ENCODE measurements at places on chromosomes 2 and 18.

- DNase-seq = no peak
These were observed 32.4 kb upstream of the SLC3A1 start for GRCh38 chr2:44242904-44243303.

DNA sequence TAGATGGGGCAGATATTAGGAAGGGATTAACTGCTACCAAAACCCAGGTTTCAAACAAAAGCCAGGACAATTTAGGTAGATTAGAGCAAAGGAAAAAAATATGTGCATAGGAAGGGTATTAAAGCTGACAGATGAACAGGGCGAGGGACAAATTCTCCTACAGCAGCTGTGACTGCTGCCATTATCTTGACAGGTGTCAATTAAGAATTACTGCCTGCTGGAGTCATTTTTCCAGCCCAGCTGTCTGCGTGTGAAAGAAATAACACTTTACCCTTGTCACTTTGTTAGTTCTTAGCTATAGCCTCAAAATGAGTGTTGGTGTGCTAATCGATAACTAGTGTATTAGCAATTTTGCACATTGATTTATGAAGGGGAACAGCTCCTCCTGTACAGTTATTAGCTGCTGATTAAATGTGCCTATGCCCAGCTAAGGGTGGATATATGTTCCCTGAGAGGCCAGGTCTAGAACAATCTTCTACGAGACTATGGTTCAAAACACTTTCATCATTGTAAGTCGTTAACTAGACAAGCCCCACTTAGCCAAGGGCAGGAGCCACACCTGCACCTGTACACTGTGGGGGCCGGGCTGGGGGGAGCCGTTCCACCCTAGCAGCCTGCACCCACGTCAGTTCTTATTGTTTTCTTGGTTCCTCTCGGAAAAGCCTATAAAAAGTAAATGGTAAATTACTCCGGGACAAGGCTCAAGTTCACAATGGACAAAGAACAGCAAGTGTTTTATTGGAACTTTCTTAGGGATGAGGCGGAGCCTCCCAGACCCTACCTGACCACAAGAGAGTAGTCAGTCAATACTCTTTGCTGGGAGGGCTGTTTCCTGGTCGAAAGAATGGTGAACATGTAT lies 7.7 kb downstream of the TSHZ1 start:
- no peak for DNase-seq

GRCh38 chr2:70715071-70715985 lies 52.7 kb downstream of the ADD2 start:
- no peak for DNase-seq

- DNase-seq = peak; percentile 8
These were observed 61.2 kb upstream of the CUL3 start for GRCh38 chr2:224646242-224646846.

GRCh38 chr2:205475416-205475768 lies 206.9 kb upstream of the NRP2 start:
- no peak for DNase-seq

DNA sequence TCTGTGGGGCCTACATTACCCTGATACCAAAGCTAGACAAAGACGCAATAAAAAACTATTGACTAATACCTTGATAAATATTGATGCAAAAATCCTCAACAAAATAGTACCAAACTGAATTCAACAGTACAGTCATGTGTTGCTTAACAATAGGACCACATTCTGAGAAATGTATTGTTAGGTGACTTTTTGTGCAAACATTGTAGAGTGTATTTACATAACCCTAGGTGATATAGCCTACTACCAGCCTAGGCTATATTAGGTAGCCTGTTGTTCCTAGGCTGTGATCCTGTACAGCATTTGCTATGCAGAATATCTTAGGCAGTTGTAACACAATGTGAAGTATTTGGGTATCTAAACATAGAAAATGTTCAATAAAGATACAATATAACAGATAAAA lies 36.7 kb downstream of the CCDC138 start:
- DNase-seq = no peak

GRCh38 chr18:70994116-70994515 lies 705.3 kb downstream of the SOCS6 start:
- DNase-seq = no peak

GRCh38 chr2:102187496-102188150 lies 800 bp downstream of the IL1RL2 start:
- no peak for DNase-seq

DNA sequence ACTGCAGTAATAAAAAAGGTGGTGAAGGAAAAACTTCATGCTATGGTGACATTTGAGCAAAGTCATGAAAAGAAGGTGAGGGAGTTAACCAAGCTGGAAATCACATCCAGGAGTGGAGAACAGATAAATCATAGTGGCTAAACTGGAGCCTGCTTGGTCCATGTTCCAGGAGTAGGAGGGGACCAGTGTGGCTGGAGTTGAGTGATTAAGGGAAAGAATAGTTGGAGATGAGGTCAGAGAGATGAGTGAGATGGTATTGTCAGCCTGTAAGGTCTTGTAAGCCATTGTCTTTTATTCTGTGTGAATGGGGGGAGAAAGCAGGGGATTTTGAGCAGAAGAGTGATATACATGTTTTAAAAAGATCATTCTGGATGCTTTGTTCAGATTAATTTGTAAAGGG lies 52.3 kb downstream of the NABP1 start:
- no peak for DNase-seq

DNA sequence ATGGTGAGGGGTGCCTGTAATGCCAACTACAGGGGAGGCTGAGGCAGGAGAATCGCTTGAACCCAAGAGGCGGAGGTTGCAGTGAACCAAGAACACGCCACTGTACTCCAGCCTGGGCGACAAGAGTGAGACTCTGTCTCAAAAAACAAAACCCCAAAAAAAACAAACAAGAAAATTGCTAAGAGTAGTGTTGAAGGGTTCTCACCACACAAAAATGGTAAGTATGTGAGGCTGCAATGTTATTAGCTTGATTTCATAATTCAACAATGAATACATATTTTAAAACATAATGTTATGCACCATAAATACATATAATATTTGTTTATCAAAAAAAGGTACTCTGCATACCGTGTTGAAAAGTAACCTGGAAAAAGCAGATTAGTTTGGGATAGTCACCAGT lies 45.8 kb downstream of the PSMG2 start:
- DNase-seq = no peak

- DNase-seq = no peak
These were observed 5.2 kb downstream of the GATA6 start for GRCh38 chr18:22174341-22175145.

GRCh38 chr2:240394549-240394948 lies 40.9 kb upstream of the GPC1 start:
- no peak for DNase-seq

- DNase-seq = no peak
These were observed 80.5 kb upstream of the AFF3 start for GRCh38 chr2:100222844-100223243.

DNA sequence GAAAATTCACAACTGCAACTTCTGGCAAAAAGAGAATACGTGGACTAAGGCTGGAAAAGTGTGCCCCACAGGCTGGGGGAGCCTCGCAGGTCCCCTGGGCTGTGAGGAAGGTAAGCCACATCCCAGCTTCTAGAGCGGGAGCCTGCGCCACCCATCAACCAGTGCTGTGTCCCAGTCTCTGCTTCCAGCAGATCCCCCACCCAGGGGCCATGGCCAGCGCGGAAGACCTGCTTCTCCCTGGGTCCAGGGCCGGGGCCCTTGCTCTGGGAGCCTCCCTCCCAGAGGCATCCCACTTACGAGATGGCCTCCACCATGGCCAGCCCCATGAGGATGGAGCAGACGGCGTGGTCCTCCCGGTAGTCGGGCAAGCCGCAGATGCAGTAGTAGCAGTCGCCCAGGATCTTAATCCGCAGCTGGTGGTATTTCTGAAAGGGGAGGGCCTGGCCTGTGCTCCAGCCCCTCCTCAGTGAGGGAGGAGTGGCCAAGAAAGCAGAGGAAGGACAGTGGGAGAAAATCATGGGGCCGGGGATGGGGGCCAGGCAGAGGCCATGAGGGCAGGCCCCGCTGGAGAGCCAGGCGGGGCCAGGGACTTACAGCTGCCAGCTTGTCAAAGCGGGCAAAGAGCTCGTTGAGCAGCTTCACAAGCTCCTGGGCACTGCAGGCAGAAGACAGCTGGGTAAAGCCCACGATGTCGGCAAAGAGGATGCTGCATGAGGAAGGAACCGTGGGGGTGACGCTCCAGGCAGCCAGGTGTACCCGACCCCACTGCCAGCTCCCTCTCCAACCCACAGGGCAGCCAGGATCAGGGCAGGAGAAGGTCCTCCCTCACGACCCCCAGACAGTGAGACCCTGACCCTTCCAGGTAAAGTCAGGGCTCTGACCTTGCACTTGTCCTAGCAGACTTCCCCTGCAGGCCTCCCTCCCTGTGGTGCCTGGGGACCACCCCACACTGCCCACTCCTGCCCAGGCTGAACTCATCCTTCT lies 48.0 kb downstream of the CENPO start:
- no peak for DNase-seq

DNA sequence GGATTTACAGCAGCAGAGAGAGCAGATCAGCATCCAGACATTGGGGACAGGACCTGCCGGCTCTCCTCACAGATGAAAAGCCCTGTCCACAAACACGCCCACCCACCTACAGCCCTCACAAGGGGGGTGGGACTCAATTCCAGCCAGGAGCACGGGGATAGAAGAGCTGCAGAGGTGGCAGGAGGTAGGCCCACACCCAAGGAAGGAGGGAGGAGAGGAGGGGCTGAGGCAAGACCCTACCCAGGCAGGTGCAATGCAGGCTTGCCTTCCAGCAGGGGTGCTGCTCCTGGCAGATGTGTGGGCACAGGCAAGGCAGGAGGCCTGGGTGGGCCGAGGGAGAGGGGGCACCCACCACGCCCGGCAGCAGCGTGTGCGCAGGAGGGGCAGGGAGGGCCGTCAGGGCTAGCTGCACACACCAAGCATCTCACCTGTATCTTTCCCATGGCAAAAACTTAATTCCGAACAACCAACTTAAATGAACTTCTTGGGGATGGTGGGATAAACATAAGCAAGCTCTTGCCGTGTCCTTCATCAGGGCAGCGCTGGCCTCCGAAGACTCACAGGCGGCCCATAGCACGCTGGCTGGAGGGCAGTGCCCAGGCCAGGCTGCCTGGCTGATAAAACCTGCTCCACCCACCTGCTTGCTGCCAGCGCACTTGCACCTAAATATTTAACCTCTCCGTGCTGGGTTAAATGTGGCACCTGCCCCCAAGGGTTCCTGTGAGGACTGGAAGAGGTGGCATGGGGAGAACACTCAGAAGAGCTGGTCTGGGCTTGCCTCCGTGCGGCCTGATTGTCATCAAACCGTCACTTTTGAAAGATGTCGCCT lies 219.5 kb downstream of the HDAC4 start:
- no peak for DNase-seq

- DNase-seq = no peak
These were observed 86.2 kb downstream of the SMIM21 start for GRCh38 chr18:75341267-75341666.

DNA sequence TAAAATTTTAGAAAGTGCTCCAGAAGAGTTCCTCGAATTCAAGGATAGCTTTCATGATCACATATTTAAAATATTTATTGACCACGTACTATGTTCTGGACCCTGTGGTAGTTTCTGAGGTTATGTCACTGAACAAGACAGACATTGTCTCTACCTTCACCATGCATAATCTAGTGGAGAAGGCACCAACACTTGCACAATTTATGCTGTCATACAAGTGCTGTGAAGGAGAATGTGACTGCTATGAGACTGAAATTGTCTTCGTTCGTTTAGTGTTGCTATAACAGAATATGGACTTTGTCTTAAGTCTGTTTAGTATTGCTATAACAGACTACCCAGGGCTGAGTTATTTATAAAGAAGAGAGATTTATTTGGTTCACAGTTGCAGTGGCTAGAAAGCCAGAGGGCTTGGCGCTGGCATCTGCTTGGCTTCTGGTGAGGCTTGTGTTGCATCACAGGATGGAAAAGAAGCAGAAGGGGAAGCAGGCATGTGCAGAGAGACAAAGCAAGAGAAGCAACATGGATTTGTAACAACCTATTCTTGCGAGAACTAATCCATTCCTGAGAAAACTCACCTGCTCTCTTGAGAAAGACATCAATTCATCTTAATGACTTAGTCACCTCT lies 50.0 kb upstream of the RFX8 start:
- DNase-seq = no peak

DNA sequence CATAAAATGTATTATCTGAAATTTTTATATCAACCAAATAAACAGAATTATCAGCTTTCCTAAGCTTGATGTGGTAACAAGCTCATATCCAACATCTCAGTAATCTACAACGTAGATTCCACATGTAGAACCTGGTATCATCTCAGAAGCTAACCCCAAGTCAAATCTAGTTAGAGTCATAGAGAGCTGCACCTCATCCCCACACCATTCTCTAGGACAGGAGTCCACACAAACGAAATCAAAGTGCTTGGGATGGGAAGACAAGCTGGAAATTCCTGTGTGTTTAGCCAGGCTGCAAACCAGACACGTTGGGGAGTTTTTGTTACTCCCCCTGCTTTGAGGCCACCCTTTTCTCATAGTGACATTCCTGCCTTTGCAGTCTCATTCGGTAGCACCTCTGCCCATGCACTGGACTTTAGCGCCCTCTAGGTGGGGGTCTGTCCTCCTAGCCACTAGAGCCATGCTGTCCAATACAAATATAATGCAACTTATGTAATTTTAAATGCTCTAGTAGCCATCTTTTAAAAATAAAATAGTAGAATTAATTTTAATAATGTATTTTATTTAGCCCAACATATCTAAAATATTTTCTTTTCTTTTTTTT lies 28.1 kb upstream of the SATB2 start:
- peak; percentile 51 for DNase-seq

GRCh38 chr2:28463893-28464292 lies 32.0 kb upstream of the PLB1 start:
- no peak for DNase-seq

GRCh38 chr2:222038067-222038802 lies 260.6 kb downstream of the PAX3 start:
- DNase-seq = no peak

- DNase-seq = no peak
These were observed 380.3 kb downstream of the RND3 start for GRCh38 chr2:150107170-150107569.

DNA sequence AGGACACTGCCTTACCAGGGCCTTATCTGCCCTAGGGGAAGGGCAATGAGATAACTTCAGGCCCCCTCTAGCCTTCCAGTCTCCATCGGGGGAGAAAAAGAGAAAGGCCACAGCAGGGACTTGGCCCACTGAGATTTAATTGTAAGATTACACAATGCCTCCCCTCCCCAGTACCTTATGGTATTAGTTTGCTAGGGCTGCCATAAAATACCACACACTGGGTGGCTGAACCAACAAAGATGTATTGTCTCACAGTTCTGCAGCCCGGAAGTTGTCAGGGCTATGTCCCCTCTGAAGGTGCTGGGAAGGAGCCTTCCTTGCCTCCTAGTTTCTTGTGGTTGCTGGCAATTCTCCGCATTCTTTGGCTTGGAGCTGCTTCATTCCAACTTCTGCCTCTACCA lies 34.8 kb upstream of the SPATA3 start:
- no peak for DNase-seq

- no peak for DNase-seq
These were observed 40.6 kb upstream of the EDAR start for GRCh38 chr2:109029490-109030201.

All from A549 (cell line).